ENCODE measurements at places on chromosomes 11 and 22.
A peak's percentile ranks its signal among the peaks of the same experiment; 100 is the strongest.

DNA sequence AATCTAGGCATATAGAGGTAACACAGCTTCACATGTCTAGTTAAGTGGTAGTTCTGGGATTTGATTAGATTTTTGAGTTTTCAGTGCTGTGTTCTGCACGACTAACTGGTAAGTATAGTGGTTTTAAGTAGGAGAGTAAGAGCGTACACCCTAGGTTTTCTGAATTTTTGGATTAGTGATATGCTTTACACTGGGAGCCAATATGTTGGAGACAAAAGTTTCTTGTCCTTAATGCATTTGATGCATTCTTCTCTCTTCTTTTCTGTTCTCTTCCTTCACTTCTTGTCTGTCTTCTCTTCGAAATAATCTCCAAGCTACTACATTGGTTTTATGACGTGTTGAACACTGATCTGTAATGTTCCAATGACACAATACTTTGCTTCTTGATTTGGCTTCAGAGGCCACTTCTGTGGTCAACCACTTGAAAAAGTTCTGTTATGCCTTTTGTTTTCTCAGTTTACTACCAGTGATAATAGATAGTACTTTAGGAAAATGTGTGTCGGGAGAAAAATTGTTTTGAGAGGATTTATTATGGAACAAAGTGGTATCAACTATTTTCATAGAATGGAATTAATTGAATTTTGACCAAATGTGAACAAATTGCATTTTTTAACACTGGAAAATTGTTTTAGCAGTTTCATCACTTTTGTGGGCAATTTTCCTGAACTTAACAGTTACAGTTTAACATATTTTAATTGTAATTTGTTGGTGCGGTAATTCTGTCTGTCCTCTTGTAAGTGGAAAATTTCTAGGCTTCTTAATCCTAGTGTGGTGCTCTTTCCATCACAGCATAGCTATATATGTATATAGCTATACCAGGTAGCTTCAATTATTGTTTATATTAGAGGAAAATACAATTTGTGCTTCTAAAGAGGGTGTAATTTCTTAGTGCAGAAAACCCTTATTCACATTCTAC, 2.6 kb downstream of the PDE3B start:
- DNase-seq, result no peak

- no peak for DNase-seq
Observed at GRCh38 chr11:13944016-13944415, 18.5 kb upstream of the SPON1 start.

- peak; percentile 79 for DNase-seq
Observed at GRCh38 chr22:27873472-27873871, 45.6 kb downstream of the PITPNB start.

DNA sequence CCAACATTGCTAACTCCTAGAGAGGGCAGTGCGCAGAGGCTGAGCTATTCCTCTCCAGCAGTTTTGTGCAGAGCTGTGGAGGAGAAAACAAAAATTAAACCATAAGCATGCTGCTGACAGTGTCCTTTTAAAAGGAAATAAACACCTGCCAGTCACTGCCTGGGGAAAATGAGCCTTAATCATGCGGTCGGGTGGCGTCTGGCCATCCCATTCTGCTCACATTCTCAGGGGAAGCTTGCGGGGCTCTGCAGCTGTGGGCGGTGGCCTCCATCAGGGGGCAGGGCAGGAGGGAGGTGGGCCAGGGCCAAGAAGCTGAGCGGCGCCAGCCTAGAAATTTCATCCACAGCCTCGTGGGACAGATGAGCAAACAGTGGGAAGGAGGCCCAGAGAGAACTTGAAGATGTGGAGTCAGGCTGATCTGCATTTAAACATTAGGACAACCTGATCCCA, 71.0 kb upstream of the TP53I11 start:
- peak; percentile 83 for DNase-seq

All from ascending aorta (tissue), 2 donors.